SW480 (cell line): ENCODE measurements at places on chromosomes 7 and 10.

- DNase-seq, result no peak
Observed at GRCh38 chr10:70617798-70618568, 15.4 kb upstream of the PRF1 start.

DNA sequence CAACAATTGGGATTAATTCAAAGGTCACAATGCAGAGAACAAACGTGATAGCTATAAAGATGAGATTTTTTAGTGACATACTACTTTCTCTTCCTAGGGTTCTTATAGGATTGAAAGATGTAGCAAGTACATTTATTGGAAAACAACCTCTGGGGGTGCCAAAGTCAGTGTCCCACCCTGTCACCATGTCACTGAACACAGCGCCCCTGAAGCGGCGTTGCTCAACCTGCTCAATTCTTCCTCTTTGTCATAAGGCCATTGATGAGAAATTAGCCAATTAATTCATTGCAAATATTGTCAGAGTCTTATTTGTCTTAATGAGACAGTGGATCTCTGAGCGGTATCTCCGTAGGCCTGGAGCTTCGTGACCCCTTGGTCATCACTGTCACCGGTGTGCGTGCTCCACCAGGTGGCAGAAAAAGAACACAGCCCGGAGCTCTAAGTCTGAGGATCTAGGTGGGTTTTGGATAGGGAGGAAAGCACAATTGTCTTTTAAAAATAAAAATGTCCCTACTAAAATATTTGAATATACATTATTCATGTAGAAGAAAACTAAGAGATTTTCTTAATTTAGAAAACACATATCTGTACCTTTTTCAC lies 362.6 kb downstream of the PAXIP1 start:
- DNase-seq, result peak; percentile 29

- no peak for DNase-seq
Observed at GRCh38 chr10:119919826-119920225, 27.3 kb downstream of the SEC23IP start.

DNA sequence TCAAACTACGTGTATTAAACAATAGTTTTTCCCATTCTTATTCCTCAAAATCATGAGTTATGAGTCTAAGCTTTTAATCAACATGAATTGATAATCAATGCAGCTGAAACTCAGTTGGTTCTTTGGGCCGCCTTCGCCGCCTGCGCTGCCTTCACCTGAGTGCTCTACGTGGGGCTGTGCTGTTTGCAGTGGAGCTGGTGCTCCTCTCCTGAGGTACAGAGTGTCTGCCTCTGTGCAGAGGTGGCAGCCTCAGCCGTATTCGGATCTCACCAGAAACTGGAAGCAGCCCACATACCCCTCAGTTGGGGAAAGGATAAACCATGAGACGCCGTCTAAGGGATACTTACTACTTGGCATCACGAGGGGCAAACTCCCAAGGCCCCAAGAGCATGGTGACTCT lies 15.5 kb downstream of the NOM1 start:
- no peak for DNase-seq

DNA sequence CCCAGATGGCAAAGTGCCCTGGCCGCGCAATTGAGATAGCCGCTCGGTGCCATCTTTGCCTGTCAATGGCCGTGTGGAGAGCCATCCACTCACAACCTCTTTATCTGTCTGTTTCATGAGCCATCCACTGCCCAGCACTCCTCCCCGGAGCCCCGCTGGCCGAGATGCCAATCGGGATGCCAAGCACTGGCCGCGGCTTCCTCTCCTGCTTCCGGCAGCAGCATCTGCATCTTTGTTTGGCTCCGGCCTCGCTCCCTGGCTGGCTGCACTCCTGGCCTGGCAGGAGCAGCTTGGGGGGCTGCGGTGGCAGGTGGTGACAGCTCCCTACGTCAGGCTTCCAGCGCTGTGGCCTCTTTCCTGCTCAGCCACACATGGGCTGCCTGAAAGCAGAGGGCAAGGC lies 231.7 kb downstream of the USP6NL start:
- no peak for DNase-seq

DNA sequence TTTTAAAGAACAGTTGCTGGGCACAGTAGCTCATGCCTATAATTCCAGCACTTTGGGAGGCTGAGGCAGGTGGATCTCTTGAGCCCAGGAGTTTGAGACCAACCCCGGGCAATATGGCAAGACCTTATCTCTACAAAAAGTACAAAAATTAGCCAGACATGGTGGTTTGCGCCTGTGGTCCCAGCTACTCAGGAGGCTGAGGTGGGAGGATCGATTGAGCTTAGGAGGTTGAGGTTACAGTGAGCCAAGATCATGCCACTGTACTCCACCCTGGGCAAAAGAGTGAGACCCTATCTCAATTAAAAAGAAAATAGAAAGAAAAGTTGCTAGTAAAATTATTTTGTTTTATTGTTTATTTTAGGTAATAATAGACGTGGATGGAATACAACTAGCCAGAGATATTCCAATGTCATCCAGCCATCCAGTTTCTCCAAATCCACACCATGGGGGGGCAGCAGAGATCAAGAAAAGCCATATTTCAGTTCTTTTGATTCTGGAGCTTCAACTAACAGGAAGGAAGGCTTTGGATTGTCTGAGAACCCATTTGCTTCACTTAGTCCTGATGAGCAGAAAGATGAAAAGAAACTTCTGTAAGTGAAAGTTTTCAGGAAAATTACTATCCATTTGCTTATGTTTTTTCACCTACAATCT lies 3.0 kb downstream of the NUP42 start:
- DNase-seq, result peak; percentile 51

DNA sequence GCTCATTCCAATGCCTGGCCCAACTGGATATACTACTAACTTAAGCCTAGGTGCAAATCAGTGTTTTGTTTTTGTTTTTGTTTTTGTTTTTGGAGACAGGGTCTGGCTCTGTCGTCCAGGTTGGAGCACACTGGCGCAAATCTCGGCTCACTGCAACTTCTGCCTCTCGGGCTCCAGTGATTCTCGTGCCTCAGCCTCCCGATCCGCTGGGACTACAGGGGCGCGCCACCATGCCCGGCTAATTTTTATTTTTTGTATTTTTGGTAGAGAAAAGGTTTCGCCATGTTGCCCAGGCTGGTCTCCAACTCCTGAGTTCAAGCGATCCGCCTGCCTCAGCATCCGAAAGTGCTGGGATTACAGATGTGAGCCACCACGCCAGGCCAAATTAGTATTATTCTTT lies 1.6 kb downstream of the PPP3CB start:
- DNase-seq, result no peak

- no peak for DNase-seq
Observed at GRCh38 chr10:68235581-68235980, 3.7 kb upstream of the ATOH7 start.

DNA sequence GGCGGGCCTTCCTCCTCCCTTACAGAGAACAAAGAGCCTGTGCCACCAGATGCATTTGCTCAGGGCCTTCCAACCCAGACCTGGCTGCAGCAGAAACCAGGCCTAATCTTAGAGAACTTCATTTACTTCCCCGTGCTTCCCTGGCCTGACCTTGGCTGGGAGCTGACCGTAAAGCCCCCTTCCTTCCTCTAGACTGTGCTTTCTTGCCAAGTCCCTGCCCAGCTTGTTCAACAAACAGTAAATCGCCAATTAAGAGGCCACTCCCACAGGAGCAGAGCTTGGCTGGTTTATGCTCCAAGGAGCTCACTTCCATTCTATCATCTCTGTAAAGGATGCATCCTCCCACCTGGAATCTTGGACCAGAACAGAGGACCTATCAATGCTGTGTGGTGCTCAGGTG lies 110.9 kb downstream of the COL13A1 start:
- DNase-seq, result no peak

DNA sequence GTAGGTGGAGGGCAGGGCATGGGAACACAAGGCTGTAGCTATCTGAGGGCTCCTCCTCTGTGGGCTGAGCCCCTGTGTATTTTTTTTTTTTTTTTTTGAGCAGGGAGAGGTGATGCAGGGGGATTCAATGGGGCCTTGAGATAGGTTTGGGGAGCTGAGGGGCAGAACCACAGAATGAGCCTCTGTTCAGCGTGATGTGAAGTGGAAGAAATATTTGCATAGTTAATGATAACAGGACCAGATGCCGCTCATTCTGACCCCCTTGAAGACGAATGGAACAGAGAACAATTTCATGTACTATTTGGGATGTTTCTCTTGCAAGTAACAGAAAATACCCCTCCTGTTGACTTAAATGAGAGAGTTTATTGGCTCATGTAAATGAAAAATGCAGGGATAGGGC lies 69.7 kb upstream of the EMX2 start:
- no peak for DNase-seq

DNA sequence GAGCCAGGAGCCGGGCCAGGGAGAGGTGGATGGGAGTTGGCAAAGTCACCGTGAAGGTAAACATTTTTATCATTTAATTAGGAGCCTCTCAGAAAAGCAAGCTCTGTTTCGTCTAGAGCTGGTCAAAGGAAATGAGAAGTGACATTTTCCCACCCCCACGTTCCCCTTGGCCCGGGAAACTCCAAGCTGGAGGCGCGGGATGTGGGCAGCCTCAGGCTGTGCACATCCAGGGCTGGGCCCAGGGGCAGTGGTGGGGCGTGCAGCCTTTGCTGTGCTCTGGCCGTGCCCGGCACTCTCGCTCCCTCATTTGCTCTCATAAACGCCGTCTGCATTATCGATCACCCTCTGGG lies 135.6 kb upstream of the RET start:
- DNase-seq, result no peak

GRCh38 chr10:3648576-3648975 lies 136.4 kb downstream of the KLF6 start:
- DNase-seq, result no peak

GRCh38 chr10:15370212-15370855 lies 755 bp downstream of the FAM171A1 start:
- no peak for DNase-seq
